Stimulated activated CD4-positive, alpha-beta T cell treated with anti-CD3 and anti-CD28 coated beads, TNF-alpha, amount 100 ng/mL, for 1 hour (primary cell): ENCODE measurements at places on chromosomes 2 and 18.

DNA sequence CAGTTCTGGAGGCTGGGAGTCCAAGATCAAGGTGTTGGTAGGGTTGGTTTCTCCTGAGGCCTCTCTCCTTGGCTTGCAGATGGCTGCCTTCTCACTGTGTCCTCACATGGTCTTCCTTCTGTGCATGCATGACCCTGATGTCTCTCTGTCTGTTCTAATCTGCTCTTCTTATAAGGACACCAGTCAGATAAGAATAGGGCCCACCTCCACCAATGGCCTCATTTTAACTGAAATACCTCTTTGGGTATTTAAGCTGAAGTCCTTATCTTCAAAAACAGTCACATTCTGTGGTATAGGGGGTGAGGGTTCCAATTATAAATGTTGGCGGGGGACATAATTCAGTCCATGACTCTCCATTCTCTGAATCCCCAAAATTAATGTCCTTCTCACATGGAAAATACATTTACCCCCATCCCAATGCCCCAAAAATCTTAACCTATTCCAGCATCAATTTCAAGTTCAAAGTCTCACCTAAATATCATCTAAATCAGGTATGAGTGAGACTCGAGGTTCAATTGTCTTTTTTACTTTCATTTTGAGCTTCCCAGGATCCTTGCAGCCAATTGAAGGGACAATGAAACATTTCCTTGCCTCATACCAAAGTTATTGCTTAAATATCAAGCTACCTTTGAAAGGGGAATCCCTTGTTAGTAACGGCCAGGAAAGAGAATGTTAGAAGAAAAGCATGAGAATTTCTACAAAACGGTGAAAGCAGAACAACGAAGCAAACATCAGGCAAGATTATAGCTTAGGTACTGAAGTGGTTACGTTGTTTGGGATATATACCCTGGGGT lies 20.6 kb upstream of the CNOT11 start:
- DNase-seq, result no peak

DNA sequence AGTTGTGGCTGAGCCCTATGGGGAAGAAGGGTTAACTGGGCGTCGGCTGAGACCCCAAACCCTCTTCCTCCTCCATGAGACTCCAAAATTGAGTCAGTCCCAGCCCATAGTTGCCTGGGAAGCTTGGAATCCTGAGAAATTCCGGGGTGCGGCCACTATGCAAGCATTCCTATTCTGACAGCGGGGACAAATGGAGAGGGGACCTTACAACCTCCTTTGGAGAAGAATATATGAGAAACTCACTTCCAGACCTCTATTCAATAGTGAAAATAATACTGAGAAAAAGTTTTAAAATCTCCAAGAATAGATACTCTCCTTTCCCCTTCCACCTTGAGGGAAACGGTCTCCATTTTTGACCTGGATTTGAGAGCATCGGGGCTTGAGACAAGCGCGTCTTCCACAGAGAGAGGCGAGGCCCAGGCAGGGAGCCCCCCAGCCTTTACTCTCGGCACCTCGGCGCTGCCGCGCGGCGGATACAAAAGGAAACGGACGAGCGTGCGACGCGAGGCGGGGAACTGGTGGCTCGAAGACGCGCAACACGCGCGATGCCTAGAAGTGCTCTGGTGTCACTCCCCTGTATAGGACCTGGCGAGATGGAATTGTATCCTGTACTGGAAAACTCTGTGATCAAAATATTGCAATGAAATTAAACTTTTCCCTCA lies 11.1 kb downstream of the NR4A2 start:
- no peak for DNase-seq

GRCh38 chr2:50958504-50958903 lies 73.4 kb downstream of the NRXN1 start:
- no peak for DNase-seq

GRCh38 chr2:159921752-159922404 lies 123.9 kb upstream of the CD302 start:
- no peak for DNase-seq

- DNase-seq, result no peak
Measured at GRCh38 chr2:177914247-177914646, 158.3 kb downstream of the PDE11A start.

DNA sequence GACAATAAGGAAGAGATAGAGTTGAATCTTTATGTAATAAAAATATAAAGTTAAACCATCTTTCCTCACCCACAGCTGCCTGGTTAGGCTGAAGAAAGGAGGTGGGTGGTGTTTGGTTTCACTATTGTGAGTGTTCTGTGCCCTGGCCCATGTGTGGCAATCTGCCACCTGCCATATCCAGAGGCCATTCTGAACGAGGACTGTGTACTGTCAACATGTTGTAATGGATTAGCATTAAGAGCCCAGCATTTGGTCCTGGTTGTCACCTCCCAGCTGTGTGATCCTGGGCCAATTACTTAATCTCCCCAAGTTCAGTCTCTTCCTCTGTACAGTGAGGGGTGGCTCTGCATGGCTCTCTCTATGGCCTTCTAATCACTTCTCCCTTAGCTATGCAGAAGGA lies 118.2 kb upstream of the SEC11C start:
- DNase-seq, result no peak

DNA sequence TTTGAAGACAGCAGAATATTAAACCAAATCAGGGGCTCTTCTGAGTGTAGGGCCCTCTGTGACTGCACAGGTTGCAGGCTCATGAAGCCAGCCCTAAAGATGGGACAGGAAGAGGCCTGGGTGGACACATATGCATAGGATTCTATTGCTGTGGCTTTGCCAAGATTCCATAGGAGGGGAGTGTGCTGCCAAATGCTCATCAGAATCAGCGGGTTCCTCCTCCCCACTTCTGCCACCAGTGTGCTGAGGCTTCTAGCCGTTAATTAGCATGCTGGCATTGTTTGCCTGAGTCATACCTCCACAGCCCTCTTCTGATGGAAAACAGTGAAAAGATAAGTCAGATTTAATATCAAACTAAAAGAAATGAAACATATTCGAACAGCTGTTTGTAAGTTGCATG lies 103.9 kb upstream of the TMEFF2 start:
- no peak for DNase-seq

DNA sequence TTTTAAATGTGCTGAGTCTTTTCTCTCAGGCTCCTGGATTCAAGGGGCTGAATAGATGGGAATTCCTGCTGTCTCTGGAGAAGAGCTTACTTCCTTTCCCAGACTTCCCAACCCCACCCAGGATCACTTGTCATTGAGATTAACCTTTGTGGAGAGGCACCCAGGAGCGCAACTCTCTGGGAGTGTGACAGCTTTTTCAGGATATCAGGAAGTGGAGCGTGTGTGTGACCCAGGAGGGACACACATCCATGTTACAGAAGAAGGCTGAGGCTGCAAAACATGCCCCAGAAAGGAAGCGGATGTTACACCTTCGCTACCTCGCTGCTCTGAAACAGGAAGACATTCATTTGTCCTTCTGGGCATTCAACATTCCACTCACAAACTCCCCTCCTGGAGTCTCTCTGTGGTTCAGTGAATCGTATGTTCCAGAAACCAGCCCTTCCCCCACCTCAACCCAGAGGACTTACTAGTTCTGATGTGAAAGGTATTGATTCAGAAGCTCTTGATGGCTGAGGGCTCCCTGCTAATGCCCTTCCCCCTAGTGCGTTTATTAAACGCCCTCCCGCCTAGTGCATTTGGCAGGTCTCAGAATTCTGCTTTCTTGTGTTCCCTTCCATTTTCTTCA lies 523.9 kb downstream of the TNS1 start:
- DNase-seq, result no peak

DNA sequence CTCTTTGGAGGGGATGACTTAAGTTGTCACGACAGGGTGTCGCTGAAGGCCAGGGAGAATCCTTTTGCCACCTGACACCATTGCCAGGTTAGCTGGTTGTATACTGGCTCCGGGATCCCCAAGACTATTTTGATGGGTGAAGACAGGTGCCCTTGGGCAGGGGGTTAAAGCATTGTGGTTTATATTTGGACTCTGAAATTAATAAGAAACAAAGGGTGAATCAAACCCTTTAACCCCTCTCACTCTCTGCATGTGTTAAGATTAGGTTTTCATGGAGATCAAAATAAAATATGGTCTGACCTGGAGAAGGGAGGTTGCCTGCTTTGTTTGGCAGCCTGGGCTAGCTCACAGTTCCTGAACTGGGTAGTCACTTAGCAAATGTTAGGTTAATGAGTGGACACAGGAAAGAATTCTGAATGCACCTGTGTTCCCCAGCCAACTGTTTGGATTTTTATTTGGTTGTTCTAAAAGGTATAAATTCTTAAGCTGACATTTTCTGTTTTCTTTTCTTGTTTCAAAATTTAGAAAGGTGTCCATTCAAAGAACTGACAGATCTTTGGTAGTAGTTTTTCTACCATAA lies 301.7 kb downstream of the KCNS3 start:
- no peak for DNase-seq

GRCh38 chr18:58443671-58444070 lies 185.2 kb downstream of the ALPK2 start:
- DNase-seq, result no peak

GRCh38 chr18:51371929-51372328 lies 174.4 kb upstream of the MEX3C start:
- no peak for DNase-seq

DNA sequence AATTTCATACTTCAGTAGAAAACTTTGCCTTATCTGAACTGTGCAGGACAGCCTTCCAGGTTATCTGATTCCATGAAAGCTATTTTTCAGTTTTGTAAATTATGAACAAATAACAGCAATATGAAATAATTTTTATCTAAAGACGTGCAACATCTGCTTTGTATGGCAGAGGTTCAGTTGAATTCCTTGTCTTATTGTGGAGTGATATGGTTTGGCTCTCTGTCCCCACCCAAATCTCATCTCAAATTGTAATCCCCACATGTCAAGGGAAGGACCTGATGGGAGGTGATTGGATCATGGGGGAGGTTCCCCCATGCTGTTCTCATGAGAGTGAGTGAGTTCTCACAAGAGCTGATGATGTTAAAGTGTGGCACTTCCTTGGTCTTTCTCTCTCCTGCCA lies 18.1 kb upstream of the RPIA start:
- no peak for DNase-seq
